Lung microvascular endothelial cell (primary cell): ENCODE measurements at places on chromosomes 6 and 20. TPM values are rescaled to one million over a fixed set of nuclear protein-coding genes. Genes with fewer than 3 reads are reported as not detected.

The CENPB gene
- total RNA-seq, result 51.2 and 76.8 TPM in 2 replicates

GRCh38 chr20:24309596-24309995 is 159.8 kb upstream of the SYNDIG1 start:
- DNase-seq, result no peak

GRCh38 chr6:6243846-6244245 is 76.6 kb downstream of the F13A1 start:
- DNase-seq, result no peak

The ANGPT4 gene
- not detected in 2 replicates for total RNA-seq

DNA sequence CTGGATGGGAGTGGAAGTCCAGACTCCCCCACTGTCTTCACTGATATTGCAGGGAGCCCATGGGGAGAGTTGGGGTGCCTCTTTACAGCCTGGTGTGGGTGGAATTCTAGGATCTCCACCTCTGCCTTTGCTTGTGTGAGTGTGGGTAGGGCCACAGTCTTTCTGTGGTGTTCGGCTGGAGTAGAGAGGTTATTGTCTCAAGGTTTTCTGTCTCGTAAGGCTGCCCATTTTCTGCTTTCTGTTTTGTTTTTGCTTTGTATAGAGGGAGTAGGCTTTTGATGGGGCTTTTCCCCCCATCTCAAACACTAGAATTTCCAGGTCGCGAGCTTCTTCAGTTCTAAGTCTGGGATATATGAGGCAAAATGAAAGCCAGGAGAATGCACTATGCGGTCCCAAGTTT is 40.4 kb upstream of the ELMO2 start:
- DNase-seq, result no peak
